ENCODE measurements at places on chromosomes 7 and 10.
A peak's percentile ranks its signal among the peaks of the same experiment; 100 is the strongest.

GRCh38 chr10:17113889-17114540 is 15.6 kb downstream of the CUBN start:
- no peak for ATAC-seq

- ATAC-seq, result peak; percentile 17
Observed at GRCh38 chr7:27151931-27152815, at the start of gene HOXA3. Gene HOXA3 (minus strand): TSS chr7:27152583. CDS start chr7:27110640, 41,943 bp downstream.

DNA sequence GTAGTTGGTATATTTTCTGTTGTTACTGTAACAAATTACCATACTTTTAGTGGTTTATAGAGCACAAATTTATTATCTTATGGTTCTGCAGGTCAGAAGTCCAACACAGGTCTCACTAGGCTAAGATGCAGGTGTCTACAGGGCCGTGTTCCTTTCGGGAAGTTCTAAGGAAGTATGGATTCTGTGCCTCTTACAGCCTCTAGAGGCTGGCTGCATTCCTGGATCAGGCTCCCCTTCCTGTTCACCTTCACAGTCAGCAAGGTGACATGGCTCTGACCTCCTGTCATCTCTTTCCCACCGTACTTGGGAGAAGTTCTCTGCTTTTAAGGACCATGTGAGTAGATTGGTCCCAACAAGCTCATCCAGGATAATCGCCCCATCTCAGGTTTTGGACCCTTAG is 37.3 kb downstream of the BMPR1A start:
- no peak for ATAC-seq

GRCh38 chr10:110893559-110894179 is 21.9 kb downstream of the PDCD4 start:
- peak; percentile 90 for ATAC-seq

DNA sequence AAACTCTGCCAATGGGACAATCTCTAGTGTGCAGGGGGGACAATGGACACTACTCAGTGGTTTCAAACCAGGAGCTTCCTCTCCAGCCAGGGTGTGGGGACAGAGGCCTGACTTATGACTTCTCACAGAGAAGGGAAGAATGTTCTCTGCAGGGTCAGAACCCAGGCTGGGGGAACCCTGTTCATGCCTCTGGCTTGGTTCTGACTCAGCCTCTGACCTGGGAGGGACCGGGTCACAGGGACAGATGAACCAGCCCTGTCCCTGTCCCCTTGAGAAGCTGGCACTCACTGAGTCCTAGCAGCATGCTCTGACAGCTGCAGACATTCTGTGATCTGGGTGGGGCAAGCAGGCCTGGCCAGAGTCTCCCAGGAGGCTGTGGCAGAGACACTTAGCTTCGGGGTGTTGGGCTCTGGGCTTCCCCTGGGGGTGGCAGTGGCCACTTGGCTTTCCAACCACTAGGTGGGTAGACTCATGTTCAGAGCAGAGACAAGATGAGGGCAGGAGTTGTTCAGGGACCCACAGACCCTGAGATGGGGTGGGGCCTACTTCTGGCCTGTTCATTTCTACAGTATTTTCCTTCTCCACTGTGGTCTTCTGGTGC is 13.6 kb downstream of the TSPAN15 start:
- ATAC-seq, result no peak

- no peak for ATAC-seq
Observed at GRCh38 chr7:151058781-151059366, 515 bp upstream of the SLC4A2 start.

DNA sequence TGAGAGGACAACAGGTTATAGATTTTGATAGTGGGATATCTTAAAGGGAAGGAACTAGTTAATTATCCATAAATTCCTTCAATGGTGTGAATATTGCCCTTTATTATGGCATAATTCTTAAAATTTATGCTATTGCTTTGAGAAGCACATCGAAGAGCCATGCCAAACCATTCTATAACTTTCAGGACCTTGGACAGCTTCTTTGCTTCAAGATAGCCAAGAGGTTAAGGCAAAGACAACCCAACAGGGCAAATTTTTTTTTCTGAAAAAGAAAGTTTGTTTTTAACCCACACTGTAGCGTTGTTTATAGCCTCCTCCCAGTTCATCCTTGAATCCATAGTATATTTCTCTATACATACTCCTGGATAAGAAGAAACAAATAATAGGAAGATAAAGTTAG is 103.2 kb downstream of the NRG3 start:
- ATAC-seq, result no peak

DNA sequence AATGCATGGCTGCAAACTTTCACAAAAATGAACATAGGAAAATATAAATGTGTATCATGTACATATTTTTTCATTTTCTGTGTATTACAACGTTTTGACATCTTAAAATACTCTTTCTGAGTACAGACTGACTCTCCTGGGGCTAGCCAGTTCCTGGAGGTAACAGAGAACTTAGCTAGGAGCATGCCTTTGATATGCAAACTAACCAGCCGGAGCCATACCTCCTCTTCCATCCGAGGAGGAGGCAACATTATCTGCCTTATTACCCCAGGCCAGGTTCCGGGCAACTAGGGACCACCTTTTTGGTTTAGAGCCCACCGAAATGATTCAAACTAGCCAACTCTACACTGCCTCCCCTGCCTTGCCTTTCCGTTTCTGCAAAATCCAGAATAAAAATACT is 33.7 kb upstream of the HECW1 start:
- no peak for ATAC-seq

GRCh38 chr10:131435760-131436457 is 124.4 kb upstream of the TCERG1L start:
- no peak for ATAC-seq

GRCh38 chr10:100158044-100158805 is 27.6 kb downstream of the ERLIN1 start:
- ATAC-seq, result no peak

GRCh38 chr10:351770-352334 is 216.6 kb downstream of the ZMYND11 start:
- ATAC-seq, result no peak

DNA sequence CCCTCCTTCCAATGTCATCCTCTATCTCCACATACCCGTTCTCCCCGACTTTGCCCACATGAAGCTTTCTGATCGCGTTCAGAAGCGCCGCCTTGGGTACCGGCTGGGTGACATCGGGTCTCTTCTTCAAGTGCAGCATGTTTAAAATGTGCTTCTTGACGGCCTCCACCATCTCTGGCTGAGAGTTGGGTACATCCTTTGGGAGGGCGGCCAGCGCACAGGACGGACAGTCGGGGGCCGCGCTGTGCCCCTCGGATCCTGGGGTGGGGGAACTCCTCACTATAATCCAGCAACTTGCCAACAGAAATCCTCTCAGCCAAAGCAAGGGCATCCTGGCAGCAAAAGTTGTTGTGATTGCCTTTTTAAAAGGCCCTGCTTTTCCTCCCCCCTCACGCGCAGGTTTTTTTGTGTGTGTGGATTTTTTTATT is 2.8 kb downstream of the INHBA start:
- ATAC-seq, result no peak

DNA sequence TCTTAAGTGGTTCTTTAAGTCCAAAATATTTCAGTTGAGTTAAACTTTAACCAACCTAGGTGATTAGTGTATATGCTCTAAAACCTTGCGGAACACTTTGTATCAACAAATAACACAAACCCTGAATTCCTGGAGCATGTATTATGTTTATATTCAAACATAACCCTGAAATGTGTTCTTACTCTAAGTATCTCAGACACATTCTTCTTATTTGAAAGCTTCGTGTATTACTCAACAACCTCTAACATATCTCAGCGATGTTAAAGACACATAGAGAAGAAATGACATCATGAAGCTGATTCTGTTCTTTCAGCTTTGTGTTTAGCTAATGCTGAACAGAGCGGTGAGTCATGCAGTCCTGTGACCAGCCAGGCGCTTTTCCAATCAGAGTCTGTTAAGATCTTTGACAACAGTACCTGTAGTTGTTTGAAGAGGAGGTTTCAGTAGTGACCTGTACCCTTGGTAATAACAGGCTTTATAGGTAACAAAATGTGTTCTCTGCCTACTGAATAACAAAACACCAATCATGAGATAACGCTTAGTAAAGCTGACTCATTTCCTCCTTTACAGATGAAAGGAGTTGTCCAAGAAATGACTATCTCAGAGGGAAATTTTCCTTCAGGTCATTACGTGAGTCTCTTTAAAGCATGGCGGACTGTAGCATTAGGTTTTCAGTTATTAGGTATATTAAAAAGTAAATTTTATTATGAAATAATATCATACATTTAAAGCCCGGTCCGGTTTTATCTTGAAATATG is 67.3 kb upstream of the KLF6 start:
- peak; percentile 95 for ATAC-seq

- ATAC-seq, result no peak
Observed at GRCh38 chr10:13913897-13914296, 327.1 kb downstream of the PRPF18 start.

DNA sequence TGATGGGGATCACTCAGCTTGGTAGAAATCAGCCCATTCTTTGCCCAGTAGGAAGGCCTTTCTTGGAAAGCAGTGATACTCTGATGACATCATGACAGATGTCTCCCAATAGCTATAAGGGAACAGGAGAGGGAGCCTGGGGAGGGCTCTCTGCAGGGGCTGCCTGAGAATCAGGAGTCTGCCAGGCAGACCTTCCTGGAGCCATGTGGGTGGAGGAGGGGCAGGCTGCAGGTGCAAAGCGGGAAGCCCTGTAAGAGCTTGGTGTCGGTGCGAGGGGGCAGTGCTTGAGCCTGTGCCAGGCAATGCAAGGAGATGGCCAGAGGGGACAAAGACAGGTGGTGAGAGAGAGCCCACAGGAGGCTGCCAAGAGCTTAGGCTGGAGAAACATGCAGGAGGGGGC is 5.0 kb upstream of the TNS3 start:
- ATAC-seq, result no peak

- peak; percentile 59 for ATAC-seq
Observed at GRCh38 chr10:93471110-93471651, 11.0 kb downstream of the MYOF start.

GRCh38 chr10:16989826-16990293 is 139.8 kb downstream of the CUBN start:
- ATAC-seq, result peak; percentile 15

- ATAC-seq, result no peak
Observed at GRCh38 chr7:36657036-36657660, 67.1 kb downstream of the AOAH start.

- ATAC-seq, result no peak
Observed at GRCh38 chr7:47807756-47808155, 140.5 kb downstream of the PKD1L1 start.

- no peak for ATAC-seq
Observed at GRCh38 chr10:91123261-91123660, 97.2 kb upstream of the PCGF5 start.

DNA sequence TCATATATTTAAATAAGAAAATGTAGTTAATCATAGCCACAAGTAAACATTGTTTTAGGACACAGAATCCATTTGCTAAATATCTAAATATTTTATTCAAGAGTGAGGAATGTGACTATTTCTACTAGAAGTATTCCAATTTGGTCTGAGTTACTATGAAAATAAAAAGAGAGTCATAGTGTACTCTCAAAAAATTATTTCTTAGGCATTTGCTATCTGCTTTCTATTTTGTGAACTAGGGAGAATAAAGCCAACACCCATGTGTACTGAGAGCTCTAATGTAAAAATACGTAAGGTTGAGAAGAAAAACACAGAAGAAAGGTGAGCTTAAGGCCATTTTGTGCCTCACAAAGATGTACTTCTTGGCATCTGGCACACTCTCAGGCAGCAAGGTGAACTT is 38.3 kb downstream of the PRTFDC1 start:
- ATAC-seq, result no peak

- peak; percentile 93 for ATAC-seq
Observed at GRCh38 chr7:35253710-35254495, at the start of gene TBX20. Gene TBX20 (minus strand): TSS chr7:35254100. CDS start chr7:35253620, 480 bp downstream.

- no peak for ATAC-seq
Observed at GRCh38 chr7:74092321-74092963, 8.8 kb downstream of the LIMK1 start.

DNA sequence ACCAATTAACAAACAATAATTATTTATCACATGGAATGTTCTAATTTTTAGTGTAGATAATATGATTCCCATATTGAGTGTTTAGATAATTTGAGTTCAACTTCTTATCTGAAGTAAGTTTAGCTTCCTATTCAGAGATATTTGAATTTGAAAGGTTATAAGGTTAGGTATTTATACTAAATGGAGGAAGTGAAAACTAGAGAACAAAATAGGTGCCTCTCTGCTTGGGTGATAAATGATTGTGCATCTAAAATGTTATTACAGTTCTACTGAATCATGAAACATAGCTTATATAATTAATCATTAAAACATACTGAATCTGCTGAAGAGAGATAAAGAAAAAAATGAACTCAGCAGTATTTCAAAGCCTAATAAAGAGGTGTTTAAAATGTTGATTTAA is 1174.3 kb downstream of the XPNPEP1 start:
- ATAC-seq, result no peak

GRCh38 chr10:74968667-74969061 is 142.3 kb downstream of the KAT6B start:
- ATAC-seq, result no peak

- no peak for ATAC-seq
Observed at GRCh38 chr7:86745013-86745745, 101.5 kb downstream of the GRM3 start.

DNA sequence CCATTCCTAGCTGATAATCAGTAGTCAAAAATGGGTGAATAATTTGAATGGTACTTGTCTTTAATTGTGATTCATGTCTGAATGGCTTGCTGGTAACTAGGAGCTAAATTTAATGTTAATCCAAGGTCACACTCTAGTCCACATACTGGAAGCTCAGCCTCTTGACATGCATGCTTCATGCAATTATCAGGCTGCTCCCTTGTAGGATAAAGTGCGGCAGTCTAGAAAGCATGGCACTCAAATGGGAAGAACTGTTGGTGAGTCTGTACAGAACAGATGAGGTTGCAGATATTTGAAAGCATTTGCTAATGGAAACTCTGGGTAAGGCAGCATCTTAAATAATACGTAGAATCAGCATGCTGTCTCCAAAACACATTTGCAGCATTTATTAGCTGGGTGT is 499.4 kb downstream of the AUTS2 start:
- no peak for ATAC-seq

DNA sequence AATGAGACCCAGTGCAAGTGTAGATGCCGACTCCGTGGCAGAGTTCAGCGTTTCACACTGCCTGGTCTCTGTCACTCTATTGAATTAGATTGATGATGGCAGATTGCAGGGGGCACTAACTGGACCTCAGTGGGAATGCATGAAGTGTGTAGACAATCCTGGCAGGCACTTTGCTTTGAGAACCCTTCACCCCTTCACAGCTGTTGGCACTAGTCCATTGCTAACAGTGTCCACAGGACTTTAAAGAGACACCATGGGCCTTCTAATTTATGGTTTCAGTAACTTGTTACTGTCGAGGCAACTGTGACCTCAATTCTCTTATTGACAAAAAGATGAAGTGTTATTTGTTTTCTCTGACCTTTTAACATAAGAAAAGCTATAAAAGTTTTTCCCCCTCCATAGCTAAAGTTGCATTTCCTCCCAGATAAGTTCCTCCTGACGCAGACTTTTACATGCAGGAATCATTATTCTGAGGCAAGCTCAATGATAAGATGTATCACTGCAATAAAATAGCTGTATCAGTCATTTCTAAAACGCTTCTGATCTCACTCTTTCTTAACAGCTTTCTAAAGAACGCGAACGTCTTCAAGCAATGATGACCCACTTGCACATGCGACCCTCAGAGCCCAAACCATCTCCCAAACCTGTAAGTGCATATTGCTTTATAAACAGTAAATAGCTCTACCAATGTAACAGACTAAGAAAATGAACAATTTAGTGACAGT is 238.9 kb downstream of the FOXP2 start:
- ATAC-seq, result no peak

- no peak for ATAC-seq
Observed at GRCh38 chr10:22925088-22925487, 2.8 kb upstream of the ARMC3 start.

- ATAC-seq, result no peak
Observed at GRCh38 chr10:17464545-17464944, 10.2 kb upstream of the ST8SIA6 start.

All from SK-N-SH treated with all-trans-retinoic acid at 6 μM for 48 hours (cell line).